ENCODE measurements at places on chromosomes 5 and 9.

GRCh38 chr5:134556994-134557393 is 31.5 kb downstream of the JADE2 start:
- no peak for DNase-seq

- no peak for DNase-seq
Measured at GRCh38 chr5:159817262-159818029, 98.8 kb upstream of the ADRA1B start.

DNA sequence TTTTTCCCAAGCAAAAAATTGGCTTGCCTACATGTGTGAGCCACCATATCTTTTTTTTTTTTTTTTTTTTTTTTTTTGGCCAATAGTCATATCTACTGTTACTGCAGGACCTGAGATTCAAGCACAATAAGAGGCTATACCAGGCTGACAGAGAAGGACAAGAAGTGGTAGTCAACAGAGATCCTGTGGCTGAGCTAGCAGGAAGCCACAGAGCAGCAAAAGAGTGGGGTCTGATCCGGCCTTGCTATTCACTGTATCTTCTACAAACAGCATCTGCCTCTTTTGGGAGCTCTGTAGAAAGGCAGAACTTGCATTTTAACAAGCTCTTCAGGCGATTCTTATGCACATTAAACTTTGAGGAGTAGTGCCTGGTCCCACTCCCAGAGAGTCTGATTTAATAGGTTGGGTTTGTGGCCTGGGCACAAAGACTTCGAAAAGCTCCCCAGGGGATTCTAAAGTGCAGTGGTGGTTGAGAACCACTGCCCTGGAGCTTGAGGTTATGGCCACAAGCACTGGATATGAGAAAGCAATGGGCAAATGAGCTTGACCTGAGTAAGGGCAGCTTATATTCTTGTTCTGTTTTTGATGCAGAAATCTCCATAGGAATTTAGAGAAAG is 162.8 kb downstream of the PIK3R1 start:
- no peak for DNase-seq

- no peak for DNase-seq
Measured at GRCh38 chr5:77852068-77852513, 76.0 kb upstream of the TBCA start.

GRCh38 chr5:27938989-27939388 is 900.6 kb upstream of the CDH9 start:
- no peak for DNase-seq

- DNase-seq = no peak
Measured at GRCh38 chr5:42745426-42745825, 11.2 kb upstream of the CCDC152 start.

DNA sequence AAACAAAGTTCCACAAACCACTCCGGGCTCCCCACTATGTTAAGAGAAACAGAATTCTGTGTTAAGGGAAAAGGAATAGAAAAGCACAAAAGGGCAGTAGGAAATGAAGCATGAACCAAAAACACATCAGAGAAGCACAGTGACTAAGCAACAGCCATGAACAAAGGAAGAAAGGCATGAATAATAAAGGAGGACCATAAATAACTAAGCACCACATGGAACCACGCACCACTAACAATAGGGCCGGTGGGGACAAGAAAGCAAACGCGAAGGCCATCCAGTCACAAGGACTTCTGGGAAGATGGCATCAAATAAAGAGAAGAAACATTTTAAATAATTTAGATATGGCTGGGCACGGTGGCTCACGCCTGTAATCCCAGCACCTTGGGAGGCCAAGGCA is 18.0 kb downstream of the PRUNE2 start:
- no peak for DNase-seq

DNA sequence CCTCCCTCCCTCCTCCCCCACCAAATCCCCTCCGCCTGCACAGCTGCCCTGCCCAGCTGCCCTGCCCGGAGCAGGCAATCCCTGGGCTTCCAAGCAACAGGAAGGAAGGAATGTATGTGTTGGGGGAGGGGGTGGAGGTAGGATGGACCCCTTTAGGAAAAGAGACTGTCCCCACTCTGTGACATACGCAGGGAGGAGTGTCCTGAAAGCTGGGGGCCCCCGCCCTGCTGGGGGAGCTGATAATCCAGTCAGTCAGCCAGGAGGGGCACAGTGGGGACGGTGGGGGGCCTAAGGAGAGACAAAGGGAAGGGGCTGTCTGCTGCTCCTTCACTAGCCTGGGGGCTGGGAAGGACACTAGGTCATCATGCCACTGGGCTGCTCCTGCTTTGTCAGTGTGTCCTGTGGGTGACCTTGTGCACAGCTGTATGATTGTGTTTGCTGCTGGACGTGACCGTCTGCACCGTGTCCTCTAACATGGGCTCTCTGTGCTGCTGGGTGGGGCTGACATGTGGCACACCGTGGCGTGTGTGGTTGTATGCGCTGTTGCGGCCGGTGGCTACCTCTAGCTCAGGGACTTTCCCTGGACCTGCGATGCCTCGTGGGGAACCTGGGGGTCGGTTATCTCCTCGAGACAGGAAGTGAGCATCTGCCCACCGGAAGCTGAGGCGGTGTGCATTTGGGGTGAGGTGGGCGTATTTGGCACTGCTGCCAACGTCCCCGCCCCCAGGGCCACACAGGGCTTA is 3.0 kb downstream of the N4BP3 start:
- DNase-seq = peak; percentile 80

- no peak for DNase-seq
Measured at GRCh38 chr9:126874546-126875314, 14.3 kb downstream of the ZBTB34 start.

DNA sequence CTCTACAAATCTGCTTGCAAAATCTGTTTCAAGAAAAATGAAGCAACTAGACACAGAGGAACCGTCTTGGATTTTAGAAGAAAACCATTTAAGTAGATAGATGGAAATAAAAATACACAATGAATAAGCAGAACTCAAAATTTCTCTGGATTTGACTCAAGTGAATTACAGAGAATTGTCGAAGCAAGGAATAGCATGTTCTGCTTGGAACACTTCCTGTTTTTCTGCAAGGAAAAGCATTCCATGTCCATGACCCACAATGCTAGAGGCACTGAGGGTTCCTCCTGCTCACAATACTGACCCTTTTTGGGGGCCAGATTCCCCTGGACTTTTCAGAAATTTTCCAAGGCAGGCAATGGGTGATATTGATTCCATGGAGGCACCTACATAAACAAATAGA is 29.8 kb downstream of the PRUNE2 start:
- DNase-seq = no peak

DNA sequence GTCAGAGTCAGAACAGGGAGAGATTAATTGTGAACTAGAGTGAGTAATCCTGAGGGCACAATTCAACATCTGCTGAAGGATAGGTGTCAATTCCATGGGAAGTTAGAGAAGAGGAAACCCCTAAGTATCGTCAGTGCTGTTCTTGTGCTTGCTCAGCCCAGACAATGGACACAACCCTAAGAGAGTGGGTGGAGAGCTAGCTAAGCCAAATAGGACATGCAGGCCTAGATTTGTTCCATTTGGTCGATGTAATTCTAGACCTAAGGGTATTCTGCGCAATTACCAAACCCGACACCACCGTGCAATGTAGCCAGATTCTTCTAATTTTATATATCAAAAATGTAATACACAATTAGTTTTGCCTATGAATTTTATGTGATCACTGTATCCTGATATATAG is 431.6 kb downstream of the SH3GL2 start:
- no peak for DNase-seq

- no peak for DNase-seq
Measured at GRCh38 chr5:78671609-78672008, 23.0 kb upstream of the LHFPL2 start.

DNA sequence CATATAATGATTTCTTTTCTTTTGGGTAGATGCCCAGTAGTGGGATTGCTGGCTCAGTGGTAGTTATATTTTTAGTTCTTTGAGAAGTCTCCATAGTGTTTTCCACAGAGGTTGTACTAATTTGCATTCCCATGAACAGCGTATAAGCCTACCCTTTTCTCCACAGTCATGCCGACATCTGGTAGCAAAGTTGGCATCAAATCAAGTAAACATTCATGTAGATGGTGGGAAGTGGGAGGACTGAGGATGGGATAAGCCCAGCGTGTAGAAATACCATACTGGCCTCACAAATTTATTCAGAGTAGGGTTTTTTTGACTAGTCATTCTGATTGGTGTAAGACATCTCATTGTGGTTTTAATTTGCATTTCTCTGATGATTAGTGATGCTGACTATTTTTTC is 115.4 kb downstream of the EGFLAM start:
- no peak for DNase-seq

Data from activated gamma-delta T cell (primary cell).